ENCODE measurements at places on chromosomes 3 and 15.

- DNase-seq, result no peak
Observed at GRCh38 chr15:60835020-60835419, 356.1 kb upstream of the ICE2 start.

- DNase-seq, result peak; percentile 73
Observed at GRCh38 chr3:187743195-187744141, 1.8 kb downstream of the BCL6 start.

DNA sequence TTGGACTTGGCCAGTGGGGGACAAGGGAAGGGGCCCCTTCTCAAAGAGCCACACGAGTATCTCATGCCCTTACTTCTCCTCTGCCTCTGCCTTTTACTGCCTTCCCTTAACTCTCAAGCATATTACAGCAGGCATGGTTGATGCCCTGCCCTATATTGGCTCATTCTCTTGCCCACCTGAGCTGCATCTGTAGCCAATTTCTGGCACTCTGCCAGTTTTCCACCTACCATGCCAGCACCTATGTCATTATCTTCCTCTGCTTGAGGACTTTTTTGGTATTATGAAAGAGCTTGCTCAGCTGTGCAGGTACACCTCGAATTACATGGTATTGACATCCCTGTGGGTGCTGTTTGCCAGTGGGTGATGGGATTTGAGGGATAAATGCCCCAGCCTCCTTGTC lies 181.8 kb downstream of the OXSM start:
- no peak for DNase-seq

GRCh38 chr15:58738046-58738707 lies 11.3 kb downstream of the ADAM10 start:
- DNase-seq, result no peak

DNA sequence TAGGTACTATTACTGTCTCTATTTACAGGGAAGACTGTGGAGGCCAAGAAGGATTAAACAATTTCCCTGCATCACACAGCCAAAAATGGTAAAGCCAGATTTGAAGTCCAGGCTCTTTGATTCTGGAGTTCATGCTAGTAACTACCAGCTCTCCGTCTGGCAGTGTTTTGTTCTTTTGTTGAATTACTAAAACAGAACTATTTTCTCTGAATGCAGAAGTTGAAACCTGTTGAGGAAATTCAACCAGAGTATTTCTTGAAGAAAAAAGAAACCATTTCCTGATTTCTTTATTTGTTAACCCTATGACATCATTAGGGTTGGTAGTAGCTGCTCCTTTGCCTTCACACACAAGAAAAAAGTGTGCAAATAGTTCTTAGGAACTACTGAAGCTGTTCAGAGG lies 34.3 kb downstream of the CRTC3 start:
- no peak for DNase-seq

DNA sequence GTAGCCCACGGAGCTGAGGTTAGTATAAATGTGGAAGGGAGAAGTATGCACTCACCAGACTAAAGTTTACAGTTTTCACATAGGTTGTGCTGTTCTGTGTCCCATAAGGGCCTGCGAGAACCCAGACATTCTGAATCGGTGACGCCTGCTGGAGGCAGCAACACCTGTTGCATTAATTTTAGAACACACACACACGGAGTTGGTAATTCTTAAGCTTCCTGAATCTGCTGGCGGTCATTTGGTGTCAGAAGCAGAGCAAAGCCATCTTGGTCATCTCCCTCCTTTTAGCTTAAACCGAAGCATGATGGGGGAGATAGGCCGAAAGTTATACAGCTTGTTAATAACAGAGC lies 41.1 kb upstream of the AP3B2 start:
- DNase-seq, result peak; percentile 13

DNA sequence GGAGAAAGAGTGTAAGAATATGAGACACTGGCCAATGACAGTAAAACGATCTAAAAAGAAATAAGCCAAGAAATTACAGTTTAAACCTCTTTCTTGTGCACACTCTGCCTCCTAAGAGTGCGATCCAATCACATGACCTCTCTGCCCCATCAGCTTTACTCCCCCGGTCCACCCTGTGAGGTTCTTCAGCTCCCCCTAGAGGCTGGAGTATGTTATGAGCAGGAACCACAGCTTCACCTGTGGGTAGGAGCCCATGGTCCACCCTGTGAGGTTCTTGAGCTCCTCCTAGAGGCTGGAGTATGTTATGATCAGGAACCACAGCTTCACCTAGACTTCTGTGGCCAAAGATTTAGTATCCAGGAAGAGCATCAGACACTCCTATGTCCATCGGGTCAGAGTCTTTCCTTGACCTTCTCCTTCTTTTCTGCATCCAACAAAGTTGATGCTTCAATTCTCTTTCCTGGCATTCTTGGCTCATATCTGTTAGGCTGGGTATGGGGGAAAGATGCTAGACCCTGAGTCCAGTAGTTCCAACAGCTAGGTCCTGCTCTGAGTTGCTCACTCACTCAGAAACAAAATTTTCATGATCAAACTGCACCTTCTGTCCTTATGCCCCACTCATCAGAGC lies 164.0 kb downstream of the MINAR1 start:
- peak; percentile 49 for DNase-seq

- no peak for DNase-seq
Observed at GRCh38 chr3:147886879-147887278, 477.7 kb downstream of the ZIC1 start.

DNA sequence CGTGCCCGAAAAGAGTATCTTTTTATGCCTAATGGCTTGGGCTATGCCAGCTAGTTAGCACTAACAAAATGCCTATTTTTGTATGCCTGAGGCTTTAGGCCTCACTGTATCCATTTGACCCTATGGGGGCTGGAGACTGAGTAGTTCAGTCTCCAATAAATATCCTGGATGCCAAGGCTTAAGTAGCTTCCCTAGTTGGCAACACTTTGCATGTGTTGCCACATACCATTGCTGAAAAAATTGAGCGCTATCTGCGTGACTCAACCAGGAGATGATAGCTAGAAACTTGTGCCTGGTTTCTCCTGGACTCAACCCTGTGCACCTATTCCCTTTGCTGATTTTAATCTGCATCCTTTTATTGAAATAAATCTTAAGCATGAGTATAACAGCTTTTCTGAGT lies 58.4 kb upstream of the ATP2C1 start:
- no peak for DNase-seq

GRCh38 chr15:64921711-64922110 lies 10.0 kb downstream of the ANKDD1A start:
- no peak for DNase-seq

- no peak for DNase-seq
Observed at GRCh38 chr3:73448761-73449301, 175.9 kb downstream of the PDZRN3 start.

DNA sequence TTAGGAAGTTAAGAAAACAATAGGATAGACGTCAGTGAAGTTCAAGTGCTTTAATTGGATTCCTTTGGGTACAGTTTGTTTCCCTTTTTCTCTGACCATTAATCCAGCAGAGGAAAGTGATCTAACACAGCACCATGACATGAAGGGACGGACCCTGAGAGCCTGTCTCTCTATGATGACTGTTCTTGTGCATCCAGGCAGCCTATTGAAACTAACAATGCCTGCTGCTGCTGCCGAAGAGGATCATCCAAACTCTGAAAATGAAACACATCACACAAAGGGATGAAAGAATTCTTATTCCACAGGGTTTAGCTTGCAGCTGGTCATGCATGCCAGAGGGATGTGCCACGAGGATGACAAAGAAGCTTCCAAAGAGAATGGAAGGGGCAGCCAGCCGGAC lies 75.5 kb downstream of the ZBTB20 start:
- no peak for DNase-seq

GRCh38 chr3:197197334-197197733 lies 101.1 kb downstream of the DLG1 start:
- no peak for DNase-seq

- no peak for DNase-seq
Observed at GRCh38 chr3:100263583-100263982, 2.8 kb downstream of the TBC1D23 start.

GRCh38 chr3:147030274-147030673 lies 376.1 kb downstream of the ZIC4 start:
- DNase-seq, result no peak

- DNase-seq, result no peak
Observed at GRCh38 chr15:41465822-41466421, 27.8 kb upstream of the ITPKA start.

GRCh38 chr15:97881346-97881965 lies 79.0 kb upstream of the ARRDC4 start:
- DNase-seq, result no peak

DNA sequence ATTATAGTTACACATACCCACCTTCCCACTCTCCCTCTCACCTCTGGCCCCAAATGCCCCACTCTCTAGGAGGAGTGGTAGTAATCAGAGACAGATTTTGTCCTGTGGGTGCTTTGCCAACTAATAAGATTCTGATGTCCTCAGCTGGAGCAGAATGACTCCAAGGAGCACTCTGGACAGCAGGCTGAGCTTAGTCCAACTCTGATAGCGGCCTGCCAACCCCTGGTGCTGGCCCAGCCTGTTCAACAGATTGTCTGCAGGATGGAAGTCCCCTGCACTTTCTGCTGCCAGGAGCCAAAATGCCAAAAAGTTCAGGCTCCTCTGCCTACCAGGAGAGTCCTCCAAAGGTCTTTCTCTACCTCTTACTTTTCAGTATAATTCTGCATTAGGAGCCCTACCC lies 160.5 kb upstream of the UMPS start:
- DNase-seq, result no peak

- no peak for DNase-seq
Observed at GRCh38 chr3:33644582-33644981, 73.5 kb downstream of the CLASP2 start.

GRCh38 chr3:131804565-131805133 lies 230.2 kb downstream of the CPNE4 start:
- DNase-seq, result no peak

GRCh38 chr3:13705702-13706280 lies 156.9 kb downstream of the FBLN2 start:
- no peak for DNase-seq

- DNase-seq, result no peak
Observed at GRCh38 chr3:160448845-160449635, 546 bp downstream of the TRIM59 start.

DNA sequence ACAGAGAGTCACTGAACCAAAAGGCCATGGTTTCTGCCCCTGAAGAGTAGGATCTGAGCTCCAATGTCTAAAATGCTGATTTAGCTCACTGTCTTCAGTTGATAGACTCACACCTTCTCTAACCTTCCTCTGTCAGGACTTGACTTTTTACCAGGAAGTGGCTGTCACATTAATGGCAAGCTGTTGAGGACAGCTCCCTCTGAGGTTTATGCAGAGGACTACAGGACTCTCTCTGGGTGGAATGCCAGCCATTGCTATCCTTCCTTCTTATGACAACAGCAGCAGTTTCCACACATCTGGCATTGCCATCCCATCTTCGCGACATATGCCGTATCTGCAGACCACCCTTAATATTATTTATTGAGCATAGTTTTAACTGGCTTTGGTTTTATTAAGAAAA lies 103.8 kb upstream of the PRICKLE2 start:
- no peak for DNase-seq

DNA sequence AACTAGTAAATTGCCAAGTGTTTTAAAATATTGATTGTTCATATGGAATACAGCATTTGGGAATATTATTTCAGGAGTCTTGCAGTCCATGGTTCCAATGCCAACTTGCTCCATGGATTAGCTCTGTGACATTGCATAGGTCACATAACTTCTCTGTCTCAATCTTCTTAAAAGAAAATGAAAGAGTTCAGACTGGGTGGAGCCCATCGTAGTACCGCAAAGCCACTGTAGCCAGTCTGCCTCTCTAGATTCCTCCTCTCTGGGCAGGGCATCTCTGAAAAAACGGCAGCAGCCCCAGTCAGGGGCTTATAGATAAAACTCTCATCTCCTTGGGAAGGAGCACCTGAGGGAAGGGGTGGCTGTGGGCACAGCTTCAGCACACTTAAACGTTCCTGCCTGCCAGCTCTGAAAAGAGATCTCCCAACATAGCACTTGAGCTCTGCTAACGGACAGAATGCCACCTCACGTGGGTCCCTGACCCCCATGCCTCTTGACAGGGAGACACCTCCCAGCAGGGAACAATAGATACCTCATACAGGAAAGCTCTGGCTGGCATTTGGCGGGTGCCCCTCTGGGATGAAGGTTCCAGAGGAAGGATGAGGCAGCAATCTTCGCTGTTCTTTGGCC lies 168.8 kb upstream of the CNTN4 start:
- no peak for DNase-seq

DNA sequence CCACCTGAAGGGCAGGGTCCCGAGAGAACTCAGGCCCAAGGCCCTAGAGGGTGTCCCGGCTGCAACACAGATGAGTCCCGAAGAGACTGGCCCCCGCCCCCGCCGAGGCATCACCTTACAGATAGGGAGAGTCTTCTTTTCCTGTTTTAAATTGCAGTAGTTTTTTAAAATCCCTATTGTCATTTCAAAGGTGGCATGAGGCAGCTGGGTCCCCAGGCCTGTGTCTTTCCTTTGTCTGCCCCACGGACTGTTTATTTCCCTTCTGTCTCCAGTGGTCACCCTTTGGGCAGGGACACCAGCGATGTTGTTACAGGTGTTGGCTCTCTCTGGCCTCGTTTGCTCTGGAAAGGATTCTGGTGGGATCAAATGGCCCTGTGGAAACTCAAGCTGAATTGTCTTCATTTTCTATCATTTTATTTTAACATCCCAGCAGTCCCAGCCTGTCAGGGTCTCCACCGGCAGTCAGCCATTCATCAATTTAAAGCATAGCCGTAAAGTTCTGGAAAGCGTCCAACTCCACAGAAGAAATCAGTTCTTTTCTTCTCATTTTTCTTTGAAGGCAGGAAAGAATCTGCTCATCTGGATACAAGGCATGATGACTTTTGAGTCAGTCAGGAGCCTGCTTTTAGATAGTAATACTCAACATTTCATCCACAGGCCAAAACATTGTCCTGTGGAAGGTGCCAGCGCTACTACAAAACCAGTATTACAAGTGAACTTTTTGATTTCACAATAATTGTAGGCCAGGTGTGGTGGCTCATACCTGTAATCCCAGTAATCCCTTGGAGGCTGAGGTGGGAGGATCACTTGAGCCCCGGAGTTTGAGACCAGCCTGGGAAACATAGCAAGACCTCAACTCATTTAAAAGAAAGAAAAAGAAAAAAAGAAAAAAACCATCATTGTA lies 96.2 kb downstream of the HES1 start:
- DNase-seq, result no peak

- DNase-seq, result no peak
Observed at GRCh38 chr3:142270407-142270806, 45.0 kb upstream of the GK5 start.

GRCh38 chr3:70137366-70137765 lies 137.8 kb downstream of the SAMMSON start:
- no peak for DNase-seq

DNA sequence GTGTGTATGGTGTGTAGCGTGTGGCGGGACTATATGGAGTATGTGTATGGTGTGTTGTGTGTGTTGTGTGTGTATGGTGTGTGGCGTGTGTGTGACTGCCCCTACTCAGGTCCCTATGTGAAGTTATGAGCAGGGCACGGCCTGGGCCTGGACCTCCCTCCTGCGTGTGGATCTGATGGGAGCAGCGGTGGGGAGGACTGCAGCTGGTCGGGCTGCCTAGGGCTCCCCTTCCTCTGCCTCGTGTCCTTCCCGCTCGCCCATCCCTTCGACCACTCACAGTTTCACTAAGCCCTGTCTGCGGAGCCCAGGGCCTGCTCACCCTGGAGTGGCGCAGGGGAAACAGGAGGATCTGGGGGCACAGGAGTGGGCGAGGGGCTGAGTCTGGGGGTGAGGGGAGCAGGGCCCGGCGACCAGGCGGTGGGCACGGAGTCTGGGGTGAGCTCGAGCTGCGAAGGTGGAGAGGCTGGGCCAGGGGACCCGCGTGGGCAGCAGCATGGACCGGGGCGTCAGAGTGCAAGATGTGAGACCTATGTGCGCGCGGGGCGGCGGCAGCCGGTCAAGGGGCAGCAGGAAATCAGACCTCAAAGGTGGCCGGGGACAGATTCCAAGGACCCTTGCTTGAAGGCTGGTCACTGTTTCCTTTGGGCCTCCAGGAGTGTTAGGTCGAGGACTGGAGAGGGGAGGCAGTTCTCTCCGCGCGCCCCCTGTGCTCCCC lies 26.6 kb downstream of the GABRA5 start:
- no peak for DNase-seq
